Karpas-422 (cell line): ENCODE measurements at places on chromosomes 5 and 9. TPM values are rescaled to one million over a fixed set of nuclear protein-coding genes. Genes with fewer than 3 reads are reported as not detected.

Gene SLC6A7
- total RNA-seq: not detected in 2 replicates

Gene PIP5K1B
- total RNA-seq: not detected in 2 replicates

Gene BRD8
- total RNA-seq: 44.9 and 51.9 TPM in 2 replicates

Gene CHSY3
- total RNA-seq: not detected in 2 replicates

Gene SCGB3A2
- not detected in 2 replicates for total RNA-seq

Gene PCDHB10
- total RNA-seq: 0.11 TPM in 1 of 2 replicates, not detected in the other

Gene STK32A
- not detected in 2 replicates for total RNA-seq

DNA sequence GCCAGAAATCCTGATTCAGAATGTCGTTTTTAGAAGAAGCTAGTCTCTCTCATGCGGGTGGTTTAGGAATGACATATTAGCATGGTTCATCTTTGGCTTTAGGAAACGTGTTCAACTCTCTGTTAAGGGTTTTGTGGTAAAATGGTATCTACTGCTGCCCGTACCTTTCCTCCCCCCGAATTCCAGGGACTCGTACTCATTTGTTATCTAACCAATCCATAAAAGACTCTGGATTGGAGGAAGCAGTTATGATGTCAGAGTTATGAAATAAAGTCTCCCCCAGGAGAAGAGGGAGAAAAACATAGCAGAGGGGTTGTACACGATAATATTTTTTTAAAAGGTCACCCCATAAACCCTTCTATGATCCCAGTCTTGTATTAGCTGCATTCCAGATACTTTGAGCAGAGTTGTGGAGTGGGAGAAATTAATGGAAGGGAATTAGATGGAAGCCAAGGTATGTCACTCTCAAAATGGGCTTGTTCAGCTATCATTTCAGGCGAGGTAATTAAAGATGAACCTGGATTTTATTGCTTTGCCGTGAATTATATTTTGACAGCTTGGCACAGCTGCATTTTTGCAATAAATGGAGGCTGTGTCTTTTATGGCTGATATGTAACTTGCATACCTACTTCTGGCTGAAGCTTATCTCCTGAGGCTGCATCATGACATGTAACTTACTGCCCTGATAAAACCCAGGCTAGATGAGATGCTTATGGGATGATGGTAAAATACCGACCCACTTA, 31.3 kb downstream of the RAI14 start:
- DNase-seq: no peak

DNA sequence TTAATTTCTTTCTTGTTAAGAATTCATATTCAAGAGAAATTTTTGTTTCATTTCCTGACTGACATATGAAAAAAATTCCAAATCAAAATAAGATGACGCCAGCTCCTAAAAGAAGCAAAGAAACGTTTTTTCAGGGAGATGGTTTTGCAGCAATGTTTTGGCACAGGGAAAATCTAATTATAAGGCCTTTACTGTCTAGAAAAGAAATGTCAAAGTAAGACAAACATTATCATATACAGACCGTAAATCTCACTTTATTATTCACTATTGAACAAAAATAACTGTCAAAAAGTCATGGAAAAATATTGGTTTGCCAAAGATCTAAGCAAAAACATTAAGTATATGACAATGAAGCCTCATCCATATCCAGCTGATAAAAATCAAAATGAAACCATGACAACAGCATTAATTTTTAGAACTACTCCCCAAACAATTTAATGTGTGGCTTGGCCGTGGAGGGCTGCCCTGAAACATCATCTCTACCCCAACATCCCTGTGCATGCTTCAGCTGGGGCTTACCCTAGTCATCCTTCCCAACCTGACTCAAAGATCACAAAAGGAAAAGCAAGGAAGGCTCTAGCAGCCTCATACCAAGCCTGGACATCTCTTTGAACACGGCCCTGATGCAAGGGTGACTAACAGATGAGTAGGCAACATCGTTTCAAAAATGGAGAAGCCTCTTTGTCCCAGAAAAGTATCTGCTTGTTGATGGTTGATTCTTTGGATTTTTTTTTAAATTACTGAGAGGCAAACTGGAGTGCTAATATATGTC, 95.6 kb downstream of the ARSB start:
- no peak for DNase-seq

GRCh38 chr5:10034001-10034400, 215.7 kb downstream of the ATPSCKMT start:
- DNase-seq: no peak

DNA sequence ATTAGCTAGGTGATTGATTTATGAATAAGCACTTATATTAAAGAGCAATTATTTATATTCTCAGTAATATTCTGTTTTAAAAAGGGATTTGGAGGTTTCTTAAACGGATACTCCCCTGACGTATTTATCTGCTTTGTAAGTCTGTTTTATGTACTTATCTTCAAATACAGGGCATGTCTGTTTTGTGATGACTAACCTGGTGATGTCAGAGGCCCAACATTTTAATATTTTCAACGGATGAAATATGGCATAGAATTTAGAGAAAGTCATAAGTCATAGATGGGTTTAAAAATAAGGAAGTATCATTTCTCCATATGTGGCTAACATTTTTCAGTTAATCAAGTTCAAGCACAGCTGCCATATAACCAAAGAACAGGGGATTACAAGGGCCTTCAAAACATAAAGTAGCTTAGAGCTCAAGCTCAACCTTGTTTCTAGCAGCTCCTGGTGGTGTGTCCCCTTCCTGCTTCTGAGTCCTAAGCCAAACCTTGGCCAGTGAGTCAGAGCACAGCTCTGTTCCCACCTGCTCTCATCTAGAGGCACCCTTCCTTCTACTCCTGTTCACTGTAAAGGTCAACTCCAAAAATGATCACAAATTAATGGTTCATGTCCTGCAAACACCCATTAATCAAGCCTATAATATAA, 131.4 kb downstream of the OXCT1 start:
- DNase-seq: no peak

GRCh38 chr5:139725073-139725830, 70.4 kb upstream of the PSD2 start:
- no peak for DNase-seq

GRCh38 chr5:15501091-15501791, 1.3 kb downstream of the FBXL7 start:
- no peak for DNase-seq

DNA sequence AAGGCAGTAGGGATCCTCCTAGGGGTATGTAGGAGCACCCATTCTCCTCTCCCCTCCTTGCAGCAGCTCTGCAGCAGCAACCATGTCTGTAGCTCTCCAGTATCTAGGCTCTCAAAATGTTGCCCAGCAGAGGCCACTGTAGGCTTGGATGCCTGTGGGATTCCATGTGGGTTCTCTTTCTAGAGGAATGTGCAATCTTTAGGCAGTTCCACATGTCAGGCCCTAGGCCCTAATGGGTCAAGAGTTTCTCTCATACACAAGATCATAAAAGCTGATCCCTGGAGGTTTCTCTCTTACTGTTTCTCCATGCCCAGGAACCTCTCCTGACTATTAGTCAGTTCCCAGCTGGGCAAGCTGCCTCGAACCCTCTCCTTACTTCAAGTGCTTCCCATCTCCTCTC, 215.8 kb downstream of the FRMD3 start:
- no peak for DNase-seq

DNA sequence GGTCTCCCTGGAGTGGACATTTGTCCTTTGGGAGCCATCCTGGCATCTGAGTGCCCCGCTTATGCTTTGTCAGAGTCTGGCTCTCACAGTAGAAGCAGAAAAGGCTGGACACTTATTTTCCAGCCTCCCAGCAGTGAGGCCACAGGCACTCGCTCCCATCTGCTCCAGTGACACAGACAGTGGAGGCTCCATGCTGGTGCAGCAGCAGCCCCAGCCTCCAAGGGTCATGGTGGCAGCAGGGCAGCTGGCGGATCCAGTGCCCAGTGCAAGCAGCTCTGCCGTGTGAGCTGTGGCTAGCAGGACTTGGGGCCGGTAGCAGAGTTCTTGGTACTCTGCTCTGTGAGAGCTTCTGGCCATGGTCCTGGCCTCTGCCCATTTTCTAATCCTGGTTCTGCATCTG, 157.3 kb upstream of the ALDH1B1 start:
- no peak for DNase-seq

- DNase-seq: no peak
Measured at GRCh38 chr9:133367778-133368177, 8.1 kb downstream of the SURF4 start.

GRCh38 chr5:93273176-93273575, 307.8 kb downstream of the NR2F1-AS1 start:
- DNase-seq: no peak
